ENCODE measurements at places on chromosomes 3 and 15.

DNA sequence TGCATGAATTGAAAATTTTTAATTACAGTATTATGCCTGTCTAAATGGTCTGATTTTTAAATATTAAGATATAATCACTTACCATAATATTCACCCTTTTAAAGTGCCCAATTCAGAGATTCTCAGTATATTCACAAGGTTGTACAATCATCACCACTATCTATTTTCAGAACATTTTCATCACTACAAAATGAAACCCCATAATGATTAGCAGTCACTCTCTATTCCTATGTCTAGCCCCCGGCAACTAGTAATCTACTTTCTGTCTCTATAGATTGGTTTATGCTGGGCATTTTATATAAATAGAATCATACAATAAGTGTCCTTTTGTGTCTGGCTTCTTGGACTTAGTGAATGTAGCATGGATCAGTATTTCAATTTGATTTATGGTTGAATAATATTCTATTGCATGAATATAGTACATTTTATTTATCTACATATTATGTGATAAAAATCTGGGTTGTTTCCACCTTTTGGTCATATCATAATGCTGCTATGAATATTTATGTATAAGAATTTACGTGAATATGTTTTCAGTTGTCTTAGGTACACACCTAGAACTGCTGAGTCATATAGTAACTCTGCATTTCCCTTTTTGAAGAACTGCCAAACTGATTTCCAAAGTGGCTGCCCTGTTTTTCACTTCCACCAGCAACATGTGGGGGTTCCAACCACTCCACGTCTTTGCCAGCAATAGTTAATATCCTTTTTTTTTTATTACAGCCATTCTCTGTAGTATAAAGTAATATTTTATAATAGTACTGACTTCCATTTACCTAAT, 485.7 kb upstream of the ZNF385D start:
- DNase-seq: peak; percentile 58

GRCh38 chr3:130932979-130933378, 39.1 kb downstream of the ATP2C1 start:
- no peak for DNase-seq

DNA sequence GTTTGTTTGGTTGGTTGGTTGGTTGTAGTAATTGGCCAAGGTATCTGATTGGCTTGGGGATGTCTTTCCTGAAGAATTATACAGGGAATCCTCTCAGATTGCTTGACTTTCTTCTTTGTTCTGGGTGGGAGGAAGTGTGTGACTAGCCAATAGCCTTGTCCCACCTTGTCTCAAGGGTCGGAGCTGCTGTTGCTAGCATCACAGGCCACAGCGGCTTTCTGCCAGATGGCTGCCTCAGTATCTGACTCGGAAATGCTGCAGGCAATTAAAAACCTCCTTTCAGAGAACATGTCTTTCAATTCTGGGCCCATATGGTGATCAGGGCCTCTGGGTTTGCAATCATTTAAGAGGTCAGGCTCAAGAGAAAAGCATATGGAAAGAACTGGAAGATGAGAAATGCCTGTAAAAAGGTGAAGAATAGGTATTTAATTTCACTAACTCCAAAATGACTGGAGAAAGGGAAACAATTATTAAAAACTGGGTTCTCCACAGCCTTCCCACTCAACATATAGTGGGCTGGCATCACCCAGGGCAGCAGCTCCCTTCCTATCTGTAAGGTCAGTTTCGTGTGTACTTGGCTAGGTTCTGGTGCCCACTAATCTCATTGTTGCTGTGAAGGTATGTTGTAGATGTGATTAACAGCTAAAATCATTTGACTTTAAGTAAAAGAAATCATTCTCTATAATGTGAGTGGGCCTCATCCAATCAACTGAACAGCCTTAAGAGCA, 32.4 kb downstream of the TGFBR2 start:
- no peak for DNase-seq

GRCh38 chr3:120022729-120023128, 71.5 kb downstream of the GSK3B start:
- no peak for DNase-seq

- no peak for DNase-seq
Observed at GRCh38 chr3:38534604-38535003, 38.5 kb downstream of the EXOG start.

DNA sequence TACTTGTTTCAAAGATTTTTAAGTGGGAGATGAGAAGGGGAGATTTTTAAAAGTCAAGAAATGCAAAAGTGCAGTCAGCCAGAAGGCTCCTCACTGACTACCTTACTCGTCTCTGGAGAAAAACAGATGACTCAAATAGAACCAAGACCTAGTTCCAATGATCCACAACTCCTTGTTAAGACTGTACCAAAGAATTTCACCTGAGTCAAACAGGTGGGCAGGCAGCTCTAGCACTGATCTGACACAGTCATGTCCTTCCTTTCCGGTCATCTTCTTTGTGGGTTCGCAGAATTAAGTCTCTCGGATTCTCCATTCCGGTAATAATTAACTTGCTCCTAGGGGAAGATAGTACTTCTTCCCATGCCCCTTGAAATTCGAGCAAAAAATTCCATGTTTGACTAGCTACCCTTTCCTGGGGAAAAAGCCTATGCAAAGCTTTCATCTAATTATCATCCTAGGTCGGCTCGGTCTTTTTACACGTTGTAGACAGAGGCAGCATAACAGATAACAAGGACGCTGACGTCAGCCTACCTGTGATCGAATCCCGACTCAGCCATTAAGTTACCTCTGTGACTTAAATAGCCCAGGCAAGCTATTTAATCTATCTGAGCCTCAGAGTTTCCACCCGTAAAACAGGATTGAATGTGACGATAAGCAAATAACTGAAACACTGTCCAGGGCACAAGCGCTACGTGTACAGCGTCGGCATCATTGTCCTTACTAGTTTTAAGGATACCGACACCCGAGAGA, 758 bp downstream of the SELENOK start:
- peak; percentile 10 for DNase-seq

GRCh38 chr3:150609988-150610387, 6.9 kb downstream of the SELENOT start:
- no peak for DNase-seq

DNA sequence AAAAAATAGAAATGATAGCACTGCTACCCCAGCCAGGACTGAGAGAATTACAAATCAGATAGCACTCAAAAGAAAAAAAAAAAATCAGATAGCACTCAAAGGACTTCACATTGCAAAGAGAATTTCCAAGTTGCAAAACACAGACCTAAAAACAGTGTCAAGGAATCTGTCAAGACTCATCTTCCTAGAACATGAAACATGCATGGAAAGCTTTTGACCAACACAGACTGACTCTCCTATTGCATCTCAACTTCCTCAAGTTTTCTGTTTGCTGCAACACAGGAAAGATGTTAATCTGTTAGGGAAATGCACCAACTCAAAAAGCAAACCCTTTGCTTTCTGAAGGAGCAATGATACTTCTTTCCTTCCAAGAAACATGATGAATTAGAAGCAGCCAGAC, 42.3 kb downstream of the RAB27A start:
- no peak for DNase-seq

- no peak for DNase-seq
Observed at GRCh38 chr3:128505771-128506170, 12.8 kb upstream of the GATA2 start.

DNA sequence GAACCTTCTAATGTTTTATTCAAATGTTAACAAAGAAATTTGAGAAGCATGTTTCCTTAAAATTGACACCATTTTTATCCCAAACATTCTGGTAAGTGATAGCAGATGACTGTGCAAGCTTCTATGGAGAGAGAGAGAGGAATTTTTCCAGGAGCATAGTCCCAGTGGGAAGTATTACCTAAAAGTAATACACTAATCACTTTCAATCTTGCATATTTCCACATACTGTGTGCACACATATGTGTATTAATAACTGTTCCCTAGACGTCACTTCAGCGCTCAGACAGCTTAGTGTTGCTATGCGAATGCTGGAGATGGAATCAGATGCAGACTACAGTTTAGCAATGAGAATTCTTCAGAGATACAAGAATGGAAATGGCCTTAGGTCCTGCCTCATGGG, 424.3 kb upstream of the TPRG1 start:
- no peak for DNase-seq

DNA sequence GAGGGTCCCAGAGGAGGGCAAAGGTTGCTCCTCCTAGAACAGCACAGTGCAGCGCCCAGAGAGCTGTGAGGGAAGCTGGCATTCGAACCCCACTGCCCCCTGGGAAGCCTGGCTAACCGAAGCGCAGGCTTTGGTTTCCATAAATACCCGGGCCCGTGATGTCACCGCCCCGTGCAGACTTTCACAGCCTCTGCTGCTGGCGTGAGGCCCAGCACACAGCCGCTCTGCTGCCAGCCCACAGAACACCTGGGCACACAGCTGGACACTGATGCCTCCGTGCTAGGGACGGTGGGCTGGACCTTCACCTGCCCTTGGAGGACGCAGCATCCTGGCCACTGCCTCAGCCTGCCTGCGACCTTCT, 1.0 kb downstream of the IQSEC1 start:
- peak; percentile 14 for DNase-seq

- DNase-seq: no peak
Observed at GRCh38 chr3:156728267-156728985, 54.0 kb downstream of the TIPARP start.

- no peak for DNase-seq
Observed at GRCh38 chr15:38005953-38006808, 71.7 kb downstream of the TMCO5A start.

DNA sequence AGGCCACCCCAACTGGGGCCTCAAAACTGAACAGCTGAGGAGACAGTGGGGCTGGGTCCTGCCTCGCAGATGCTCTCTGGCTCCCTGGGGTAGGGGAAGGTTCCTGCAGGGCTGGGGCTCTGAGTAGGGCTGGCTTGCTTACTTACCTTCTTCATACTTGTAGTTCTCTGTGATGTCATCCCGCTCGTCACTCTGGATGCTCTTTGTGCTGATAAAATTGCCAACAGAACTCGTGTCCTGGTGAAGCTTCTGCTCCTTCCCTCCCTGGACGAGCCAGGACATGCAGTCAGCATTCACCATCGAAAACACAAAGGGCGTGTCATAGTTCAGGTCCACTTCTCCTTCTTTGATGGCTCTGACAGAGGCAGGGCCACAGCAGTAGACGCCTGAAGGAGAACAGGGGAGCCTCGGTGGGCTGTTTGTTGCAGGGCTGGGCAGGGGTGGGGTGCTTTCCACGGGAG, 17.9 kb upstream of the EPB42 start:
- DNase-seq: peak; percentile 31

DNA sequence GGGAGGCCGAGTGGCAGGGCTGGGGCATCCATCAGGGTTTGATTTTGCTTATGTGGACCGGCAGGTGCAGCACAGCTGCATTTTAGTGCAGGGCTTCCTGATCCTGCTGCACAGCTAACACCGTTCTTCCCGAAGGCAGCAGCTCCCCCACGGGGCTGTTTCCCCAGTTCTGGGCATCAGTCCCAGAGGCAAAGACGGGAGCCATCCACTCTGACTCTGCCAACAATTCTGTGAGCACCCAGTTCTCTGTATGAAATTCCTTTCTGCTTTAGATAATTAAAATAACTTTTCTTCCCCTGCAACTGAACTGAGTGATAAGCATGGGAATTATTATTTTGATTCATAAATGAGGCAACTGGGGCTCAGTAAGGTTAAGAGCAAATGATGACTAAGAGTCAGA, 262.9 kb upstream of the ATP10A start:
- no peak for DNase-seq

- no peak for DNase-seq
Observed at GRCh38 chr3:66338927-66339326, 118.1 kb downstream of the SLC25A26 start.

GRCh38 chr3:194814878-194815357, 129.2 kb downstream of the FAM43A start:
- no peak for DNase-seq

- DNase-seq: no peak
Observed at GRCh38 chr3:55969634-55970033, 482.5 kb upstream of the WNT5A start.

DNA sequence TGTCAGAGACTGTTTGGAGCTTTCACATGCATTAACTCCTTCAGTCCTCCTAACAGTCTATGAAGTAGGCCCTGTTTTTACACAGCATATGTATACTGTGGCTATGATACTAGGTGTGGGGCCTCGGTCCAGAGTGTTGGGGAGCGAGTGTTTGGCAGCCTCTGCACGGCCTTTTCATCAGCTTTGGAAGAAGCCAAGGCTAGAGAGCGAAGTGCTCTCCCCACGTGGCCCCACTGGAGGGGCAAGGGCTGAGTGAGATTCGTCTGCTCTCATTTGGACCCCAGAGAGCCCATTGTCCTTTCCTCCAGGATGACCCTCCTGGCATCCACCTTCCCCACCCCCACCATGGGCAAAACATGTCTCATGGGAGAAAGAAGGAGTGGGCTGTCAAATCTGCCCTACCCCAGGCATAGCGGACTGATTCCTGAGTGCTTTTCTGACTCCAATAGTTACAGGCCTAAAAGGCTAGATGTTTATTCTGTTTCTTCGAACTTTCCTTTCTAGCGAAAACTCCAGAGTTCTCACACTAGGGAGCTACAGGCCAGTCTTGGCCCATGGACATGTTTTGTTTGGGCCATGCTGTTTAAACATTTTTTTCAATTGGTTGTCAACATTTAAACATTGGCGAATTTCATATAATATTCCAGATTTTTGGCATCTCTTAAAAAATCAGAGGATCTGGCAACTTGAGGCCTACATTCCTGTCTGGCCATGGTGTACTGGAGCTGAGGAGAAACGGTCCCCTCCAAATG, 76.0 kb downstream of the EEFSEC start:
- DNase-seq: no peak

DNA sequence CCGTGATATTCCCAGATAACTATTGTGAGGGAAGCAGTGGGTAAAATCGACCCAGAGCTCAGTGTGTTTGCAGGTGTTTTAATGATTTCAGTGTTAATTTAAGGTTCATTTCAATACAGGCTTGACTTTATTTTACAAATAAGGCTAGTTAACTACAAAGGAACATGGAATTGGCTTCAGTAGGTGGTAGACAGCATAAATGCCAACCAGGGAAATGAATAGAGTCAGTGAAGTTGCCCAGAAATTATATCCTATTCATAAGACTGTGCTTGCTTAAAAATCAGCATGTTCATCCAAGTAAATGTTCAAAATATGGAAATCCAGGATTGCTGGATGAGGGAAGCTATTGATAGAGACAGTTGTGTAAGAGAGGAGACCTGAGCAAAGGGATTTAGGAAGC, 66.1 kb downstream of the LARS2 start:
- no peak for DNase-seq

GRCh38 chr3:31173118-31173718, 278.8 kb upstream of the GADL1 start:
- DNase-seq: no peak

GRCh38 chr3:54122324-54123002, at the start of gene CACNA2D3:
TSS of gene CACNA2D3 (plus strand) at chr3:54122552.
- no peak for DNase-seq

GRCh38 chr15:39438260-39438659, 142.6 kb upstream of the THBS1 start:
- no peak for DNase-seq

GRCh38 chr15:55254916-55255679, 34.5 kb downstream of the RAB27A start:
- no peak for DNase-seq

DNA sequence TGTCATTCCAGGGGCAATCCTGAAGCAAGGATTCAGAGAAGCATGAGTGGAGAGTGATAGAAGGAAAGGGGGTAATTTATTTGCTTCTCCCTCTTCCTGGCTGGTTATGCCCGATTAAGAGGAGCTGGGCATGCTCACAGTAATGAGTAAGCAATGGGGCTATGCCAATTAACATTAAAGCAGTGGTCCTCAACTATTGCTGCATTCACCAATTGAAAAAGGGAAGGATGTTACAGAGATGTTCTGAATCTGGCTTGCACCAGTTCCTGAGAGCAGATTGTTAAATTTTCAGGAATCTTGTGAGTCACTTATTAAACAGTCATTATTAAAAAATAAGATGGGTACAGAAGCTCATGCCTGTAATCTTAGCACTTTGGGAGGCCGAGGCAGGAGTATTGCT, 85.9 kb upstream of the ZBTB20 start:
- no peak for DNase-seq

GRCh38 chr3:15324379-15324808, 8.0 kb downstream of the SH3BP5 start:
- DNase-seq: no peak
